ENCODE measurements at places on chromosomes 16 and 17.

GRCh38 chr16:85689950-85690320 lies 1.2 kb upstream of the GINS2 start:
- no peak for DNase-seq

- DNase-seq = no peak
Observed at GRCh38 chr17:43809121-43809520, 23.8 kb downstream of the MPP3 start.

GRCh38 chr17:70119545-70119944 lies 44.5 kb downstream of the KCNJ16 start:
- DNase-seq = no peak

DNA sequence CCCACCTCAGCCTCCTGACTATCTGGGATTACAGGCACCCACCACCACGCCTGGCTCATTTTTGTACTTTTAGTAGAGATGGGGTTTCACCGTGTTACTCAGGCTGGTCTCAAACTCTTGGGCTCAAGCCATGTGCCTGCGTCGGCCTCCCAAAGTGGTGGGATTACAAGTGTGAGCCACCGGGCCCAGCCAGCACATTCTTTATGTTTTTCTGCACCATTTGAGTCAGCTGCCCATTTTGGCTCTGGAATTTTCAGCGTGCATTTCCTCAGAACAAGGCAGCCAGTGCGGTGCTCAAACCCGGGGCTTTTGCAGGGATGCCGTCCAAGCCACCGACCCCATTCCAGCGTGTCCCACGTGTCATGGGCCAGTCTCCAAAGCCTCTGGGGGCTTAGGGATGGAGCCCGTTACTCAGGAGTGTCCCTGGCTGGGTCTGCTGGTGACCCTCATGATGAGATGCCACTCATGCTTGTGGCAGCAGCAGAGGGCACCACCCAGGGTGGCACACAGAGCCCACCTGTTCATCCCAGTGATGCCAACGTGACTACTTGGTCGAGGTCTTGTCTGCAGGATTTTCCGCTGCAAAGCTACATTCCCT lies 3.7 kb upstream of the RAB40C start:
- DNase-seq = no peak

GRCh38 chr17:40903129-40903847 lies 18.2 kb upstream of the KRT20 start:
- DNase-seq = peak; percentile 54

- no peak for DNase-seq
Observed at GRCh38 chr17:48238933-48239602, 131.5 kb downstream of the SNX11 start.
